Hematopoietic multipotent progenitor cell treated with erythropoietin and hydrocortisone succinate and interleukin-3 and kit ligand, for 17 days (in vitro differentiated cells): ENCODE measurements at places on chromosomes 7 and 10.

DNA sequence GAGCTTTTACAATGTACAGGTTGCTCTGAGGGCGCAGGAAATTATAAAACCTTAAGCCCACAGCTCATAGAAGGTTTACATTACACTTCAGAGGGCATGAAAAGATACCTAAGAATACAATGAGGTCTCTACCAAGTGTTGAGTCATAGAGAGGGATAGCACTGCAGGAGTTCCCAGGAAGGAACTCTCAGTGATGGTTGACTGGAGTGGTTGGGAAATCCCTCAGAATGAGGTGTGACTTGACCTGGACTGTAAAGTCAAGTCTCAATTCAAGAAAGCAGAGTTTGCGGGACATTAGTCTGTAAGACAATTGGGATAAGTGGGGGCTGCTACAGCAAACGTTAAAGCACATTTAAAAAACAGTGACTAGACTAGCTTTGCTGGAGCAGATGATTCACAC is 21.9 kb downstream of the TNKS2 start:
- DNase-seq: no peak

GRCh38 chr10:43082087-43082486 is 5.2 kb downstream of the RET start:
- DNase-seq: no peak

- DNase-seq: no peak
Measured at GRCh38 chr7:24406053-24406788, 122.2 kb downstream of the NPY start.

GRCh38 chr10:86655596-86655995 is 1.2 kb downstream of the OPN4 start:
- no peak for DNase-seq

DNA sequence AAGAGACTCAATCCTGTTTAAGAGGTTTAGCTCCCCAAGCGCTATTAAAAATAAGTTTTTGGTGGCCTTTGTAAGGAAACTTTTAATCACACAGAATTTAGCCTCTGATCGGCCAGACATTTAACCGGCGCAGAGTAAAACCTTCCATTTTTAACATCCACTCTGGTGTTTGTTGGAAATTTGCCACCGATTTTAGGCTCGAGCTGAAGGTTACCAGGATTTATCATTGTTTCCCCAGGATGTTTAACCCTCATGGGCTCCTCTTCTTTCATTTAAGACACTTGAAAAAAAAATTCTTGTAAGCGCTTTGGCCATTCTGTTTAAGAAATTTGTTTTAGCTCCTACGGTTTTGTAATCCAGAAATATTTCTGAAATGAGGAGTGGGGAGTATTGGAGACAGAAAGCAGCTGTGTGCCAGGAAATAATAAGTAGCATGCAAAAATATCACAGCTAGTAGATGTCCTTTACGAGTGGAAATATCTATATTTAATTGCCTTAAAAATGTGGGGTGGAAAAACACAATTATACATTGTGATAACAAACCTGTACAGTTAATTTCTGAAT is 3.4 kb downstream of the NEUROD6 start:
- DNase-seq: no peak

- DNase-seq: no peak
Measured at GRCh38 chr10:33876584-33877400, 542.3 kb upstream of the NRP1 start.

GRCh38 chr10:4262449-4262848 is 477.4 kb upstream of the KLF6 start:
- no peak for DNase-seq

GRCh38 chr7:31336202-31337001 is 4.1 kb downstream of the NEUROD6 start:
- no peak for DNase-seq

DNA sequence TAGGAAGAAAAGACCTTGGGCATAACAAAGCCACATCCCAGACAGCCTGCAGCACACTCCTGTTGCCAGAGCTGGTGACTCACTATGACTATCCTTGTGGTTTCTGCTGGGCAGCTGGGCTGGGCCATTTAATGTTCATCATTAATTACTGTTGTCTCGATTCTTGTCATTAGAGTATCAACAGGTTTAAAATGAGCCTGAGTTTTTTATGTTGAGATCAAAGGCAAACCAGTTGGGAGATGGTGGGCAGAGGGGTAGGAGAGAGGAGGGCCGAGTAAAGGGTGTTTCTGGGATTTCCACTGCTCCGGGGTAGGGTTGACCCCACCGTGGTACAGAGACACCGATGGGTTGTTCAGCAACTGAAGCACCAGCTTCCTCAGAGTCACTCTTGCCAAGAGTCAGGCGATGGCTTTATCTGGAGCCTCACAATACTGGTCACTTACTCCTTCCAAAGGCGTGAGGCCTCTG is 128.7 kb upstream of the LYZL1 start:
- no peak for DNase-seq

DNA sequence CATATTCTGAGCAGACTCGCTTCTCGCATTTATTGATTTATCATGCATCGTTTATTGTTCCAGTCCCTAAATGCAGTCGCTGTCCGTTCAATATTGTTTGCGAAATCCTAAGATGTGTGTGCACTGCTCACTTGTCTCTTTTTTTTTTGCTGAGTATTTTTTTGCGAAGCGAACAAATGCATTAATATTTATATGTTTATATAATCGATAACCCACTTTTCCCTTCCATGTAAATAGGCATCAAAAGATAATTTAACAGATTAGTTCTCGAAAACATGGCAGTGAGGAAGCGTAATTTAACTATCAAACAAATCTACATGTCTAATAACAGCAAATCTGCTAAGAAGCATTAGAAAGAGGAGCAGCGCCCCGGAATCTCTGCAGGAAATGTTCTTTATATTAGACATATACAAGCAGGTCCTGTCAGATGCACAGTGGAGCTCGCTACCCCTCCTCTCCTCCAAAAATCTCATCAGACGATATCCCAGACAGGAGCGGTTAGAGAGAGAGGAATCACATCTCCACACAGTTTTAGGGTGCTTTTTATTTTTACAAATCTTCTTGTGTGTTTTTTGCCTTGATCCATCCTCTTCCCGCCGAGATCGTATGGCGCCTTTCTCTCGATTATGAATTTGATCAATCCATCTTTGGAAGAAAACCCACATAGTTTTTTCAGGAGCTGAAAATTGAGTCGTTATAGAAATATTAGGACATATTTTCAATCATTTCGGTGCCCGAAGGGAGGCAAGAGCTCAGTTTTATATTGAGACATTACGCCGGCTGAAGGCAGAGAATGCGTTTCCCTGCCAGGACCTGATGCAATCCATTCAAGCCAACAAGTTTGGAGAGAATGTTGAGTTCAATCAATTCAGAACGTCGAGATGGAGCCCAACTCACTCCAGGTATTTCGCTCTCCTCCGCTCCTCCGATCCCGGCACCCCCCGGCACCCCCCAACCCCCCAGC is at the start of gene ARID5B:
Gene ARID5B (plus strand): TSS at position 871 of the 964 bp plus-strand sequence. CDS start 11 bp downstream, at position 882.
- peak; percentile 13 for DNase-seq

GRCh38 chr10:1084011-1084950 is 28.1 kb downstream of the WDR37 start:
- no peak for DNase-seq
